ENCODE measurements at places on chromosomes 3 and 15.

DNA sequence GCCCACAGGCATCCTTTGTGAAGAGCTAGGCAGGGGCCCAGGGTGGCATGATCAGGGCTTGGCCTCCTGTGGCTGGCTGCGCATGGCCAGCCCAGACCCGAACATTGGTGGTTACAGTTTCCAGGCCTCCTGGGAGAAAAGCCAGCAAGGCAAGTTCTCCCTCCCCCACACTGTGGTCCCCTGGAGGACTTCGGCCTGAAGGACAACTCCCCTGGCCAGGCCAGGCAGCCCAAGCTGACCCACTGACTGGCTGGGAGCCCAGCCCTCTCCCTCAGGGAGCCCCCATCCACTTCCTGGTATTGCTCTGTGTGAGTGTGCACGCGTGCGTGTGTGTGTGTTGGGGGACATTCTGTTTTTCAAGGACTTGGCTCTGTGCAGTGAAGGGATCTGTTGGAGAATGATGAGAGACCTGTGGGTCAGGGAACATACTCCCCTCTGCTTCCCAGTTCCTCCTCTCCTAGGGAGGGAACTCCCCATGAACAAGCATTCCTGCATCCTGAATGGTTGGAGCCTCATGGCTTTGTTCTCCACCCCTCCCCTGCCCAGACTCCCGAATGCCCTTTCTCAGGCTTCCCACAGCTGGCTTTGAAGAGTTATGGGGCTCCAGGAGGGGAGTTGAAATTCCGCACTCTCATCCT lies 29.5 kb downstream of the CORO2B start:
- DNase-seq: no peak

GRCh38 chr3:141331377-141332318 lies 36.7 kb upstream of the ZBTB38 start:
- DNase-seq: no peak

- DNase-seq: no peak
These were observed 659.9 kb downstream of the SI start for GRCh38 chr3:164418414-164418813.

GRCh38 chr3:7573330-7573729 lies 712.4 kb downstream of the GRM7 start:
- DNase-seq: no peak
